CD4-positive, alpha-beta T cell treated with Interleukin-6 for 4 hours (primary cell): ENCODE measurements at places on chromosomes 1 and 21.

DNA sequence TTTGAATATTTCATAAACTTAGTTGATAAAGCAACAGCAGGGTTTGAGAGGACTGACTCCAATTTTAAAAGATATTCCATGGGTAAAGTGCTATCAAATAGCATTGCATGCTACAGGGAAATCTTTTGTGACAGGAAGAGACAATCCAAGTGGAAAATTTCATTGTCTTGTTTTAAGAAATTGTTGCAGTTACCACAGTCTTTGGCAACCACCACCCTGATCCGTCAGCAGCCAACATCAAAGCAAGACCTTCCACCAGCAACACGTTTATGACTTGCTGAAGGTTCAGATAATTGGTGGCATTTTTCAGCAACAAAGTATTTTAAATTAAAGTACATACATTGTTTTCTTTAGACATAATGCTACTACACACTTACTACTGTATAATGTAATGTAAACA, 47.8 kb downstream of the ADGRL4 start:
- no peak for DNase-seq

DNA sequence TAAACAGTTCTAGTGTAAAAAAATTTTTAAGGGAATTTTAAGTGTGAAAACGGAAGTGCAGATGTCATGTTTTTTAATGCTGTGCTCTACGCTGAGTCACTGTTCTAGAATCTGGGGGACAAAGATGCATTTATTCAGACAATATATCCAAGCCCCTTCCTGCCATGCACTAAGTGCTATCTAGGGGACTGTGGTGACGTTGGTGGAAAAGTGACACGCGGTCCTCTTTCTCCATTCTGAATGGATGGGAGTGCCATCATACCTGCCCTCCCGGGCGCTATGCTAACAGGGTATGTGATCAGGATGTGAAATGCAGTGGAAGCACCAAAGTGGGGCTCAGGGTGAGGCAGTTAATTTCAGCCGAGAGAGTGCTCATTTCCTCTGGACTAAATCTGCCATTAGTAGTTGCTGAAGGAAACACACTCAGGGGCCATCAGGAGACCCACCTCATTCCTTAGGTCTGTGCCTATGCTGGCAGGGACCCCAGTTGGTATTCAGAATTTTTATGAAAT, 6.6 kb downstream of the C1orf226 start:
- no peak for DNase-seq

GRCh38 chr1:81802707-81803430, 2.1 kb downstream of the ADGRL2 start:
- DNase-seq, result no peak

DNA sequence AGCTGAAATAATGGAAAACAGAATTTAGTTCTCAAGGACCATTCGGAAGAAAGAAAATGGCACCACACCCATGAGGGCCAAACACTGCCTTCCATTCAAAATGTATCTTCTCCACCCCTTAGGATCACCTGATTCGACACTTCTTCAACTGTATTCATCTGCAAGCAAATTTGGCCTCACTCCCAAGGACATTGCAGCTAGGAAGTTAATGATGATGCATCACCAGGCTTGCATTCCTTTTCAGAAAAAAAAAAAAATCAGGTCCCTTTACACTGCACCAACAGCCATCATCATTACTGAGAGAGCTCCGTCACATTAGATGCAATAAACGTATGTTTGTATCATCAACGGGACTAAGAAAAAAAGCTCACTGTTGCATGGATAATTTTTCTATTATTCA, 368.3 kb downstream of the PCP4 start:
- DNase-seq, result no peak

- no peak for DNase-seq
Observed at GRCh38 chr21:38945545-38946245, 140.0 kb downstream of the ETS2 start.

GRCh38 chr21:27570306-27570868, 603.5 kb upstream of the ADAMTS5 start:
- DNase-seq, result no peak

DNA sequence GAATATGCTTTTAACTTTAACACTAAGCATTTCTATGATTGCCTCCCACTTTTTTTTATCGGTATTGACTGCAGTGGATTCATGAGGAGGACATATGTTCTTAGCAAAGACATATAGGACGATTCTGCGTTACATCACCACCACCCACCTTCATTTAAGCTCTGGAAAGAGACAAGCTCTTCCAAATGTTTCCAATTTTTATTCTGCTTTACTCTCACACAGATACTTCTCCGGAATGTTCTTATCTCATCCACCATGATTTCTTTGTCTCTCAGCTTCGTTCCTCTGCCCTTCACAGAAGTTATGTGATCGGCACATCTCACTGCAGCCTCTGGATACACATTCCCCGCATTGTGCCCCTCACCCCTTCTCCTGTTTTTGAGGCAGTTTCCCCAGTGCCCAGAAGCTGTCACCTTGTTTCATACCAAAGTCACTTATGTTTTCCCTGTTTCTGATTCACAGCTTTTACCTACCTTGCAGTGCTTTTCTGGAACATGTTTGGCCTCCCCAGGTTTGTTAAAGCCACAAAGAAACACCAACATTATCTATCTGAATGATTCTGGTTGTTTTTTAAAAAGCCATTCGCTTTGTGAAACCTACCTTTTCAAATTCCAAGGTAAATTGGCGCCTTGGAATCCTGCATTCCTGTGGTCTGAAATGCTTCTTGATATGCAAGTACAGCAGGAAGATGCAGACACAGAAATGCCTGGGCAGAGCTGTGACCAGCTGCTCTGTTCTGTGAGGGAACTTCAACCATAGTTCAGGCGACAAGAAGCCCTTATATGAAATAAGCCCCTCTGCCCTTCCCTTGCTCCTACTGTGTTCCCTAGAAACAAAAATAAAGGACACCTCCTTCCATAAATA, 1020.2 kb downstream of the TTLL7 start:
- no peak for DNase-seq

DNA sequence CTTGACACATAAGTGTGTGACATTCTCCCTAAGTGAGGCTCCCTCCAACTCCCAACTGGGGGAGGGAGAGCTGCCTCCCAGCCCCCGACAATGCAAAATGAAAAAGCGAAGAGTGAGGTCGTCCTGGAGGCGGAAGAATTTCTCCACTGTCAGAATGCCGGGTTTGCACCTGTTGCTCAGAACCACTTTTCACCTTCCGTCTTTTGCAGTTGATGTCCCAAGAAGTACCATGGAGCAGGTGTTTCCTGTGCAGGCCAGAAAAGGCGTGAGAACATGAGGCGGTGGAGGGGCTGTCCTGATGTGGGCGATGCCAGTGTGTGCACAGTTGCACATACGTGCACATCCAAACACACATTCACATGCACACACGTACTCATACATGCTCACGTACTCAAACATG, 158.6 kb upstream of the AJAP1 start:
- no peak for DNase-seq

DNA sequence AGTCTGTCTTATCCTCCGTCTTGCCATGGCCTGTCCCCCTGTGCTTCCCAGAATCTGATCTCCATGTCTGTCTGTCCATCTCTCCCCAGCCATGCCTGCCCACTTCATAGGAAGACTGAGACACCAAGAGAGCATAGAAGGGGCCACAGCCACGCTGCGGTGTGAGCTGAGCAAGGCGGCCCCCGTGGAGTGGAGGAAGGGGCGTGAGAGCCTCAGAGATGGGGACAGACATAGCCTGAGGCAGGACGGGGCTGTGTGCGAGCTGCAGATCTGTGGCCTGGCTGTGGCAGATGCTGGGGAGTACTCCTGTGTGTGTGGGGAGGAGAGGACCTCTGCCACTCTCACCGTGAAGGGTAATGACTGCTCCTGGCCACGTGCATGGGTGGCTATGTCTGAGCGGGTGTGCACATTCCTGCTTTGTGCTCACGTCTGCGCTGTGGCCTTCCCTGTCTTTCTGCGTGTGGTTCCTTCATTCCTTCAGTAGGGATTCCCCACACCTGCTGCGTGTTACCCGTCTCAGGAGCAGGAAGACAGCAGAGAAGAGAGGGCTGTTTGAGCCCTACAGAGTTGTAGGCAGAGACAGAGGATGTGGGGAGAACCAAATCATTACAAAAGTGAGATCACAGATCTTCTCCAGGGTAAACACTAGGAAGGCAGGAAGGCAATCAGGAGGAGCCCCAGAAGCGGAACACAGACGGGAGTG, 80.8 kb downstream of the OBSCN start:
- no peak for DNase-seq

DNA sequence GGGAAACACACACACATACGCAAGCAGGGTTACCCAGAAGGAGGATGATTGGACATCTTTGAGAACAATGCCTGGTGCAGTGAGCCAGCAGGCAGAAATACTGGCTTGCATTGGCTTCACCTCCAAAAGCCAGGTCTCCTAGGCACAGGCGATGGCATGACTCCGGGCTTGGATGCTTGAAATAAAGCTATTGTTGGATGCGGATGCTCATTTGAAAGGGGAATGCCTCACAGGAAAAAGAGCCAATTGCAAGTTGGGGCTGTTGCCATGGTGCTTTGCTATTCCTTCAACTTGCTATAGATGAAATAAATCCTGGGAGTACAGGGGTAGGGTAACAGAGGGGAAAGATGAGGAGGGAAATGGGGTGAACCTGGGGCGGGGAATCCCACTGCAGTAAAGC, 180.7 kb upstream of the SGIP1 start:
- no peak for DNase-seq
